ENCODE measurements at places on chromosomes 16 and 17.

- DNase-seq = no peak
Observed at GRCh38 chr16:54655121-54655590, 275.5 kb upstream of the IRX5 start.

GRCh38 chr17:71287071-71287823 is 833.6 kb upstream of the SOX9 start:
- DNase-seq = no peak

DNA sequence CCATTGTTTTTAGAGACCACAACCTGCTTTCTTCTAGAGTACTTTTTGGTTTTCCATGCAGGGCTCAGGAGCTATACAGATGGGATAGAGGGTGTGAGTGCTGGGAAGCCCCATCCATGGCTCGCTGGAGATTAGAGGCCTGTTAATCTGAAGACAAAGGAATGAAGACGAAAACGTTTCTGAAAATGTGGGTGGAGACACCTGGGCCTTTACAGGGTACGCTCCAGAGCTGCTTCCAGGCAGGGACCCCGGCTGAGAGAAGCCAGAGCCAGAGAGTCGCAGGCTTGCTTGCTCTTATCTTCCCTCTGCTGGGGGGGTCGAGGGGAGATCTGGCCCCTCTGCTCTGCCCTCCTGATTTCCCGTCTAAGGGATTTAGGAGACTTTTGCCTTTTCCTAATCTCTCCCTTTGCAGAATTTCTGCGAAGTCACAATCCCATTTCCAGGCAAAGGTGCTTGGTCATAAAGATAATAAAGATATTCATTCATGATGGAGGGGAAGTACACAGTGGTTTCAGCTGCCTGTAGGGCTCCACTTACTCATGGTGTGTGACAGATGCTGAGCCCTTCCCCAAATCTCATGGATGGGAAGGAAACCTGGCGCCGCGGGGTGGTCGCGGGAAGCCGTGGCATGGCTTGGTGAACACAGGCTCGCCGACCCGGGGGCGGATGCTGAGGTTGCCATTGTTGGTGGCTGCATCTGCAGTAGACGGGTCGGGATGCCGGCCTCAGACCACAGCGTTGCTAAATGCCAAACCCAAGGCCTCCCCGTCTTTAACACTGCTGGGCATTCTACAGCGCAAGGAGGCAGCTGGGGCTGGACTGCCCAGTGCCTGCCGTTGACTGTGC is 4.8 kb upstream of the SOCS3 start:
- no peak for DNase-seq

- DNase-seq = no peak
Observed at GRCh38 chr17:44606658-44607057, 49.4 kb downstream of the FZD2 start.

DNA sequence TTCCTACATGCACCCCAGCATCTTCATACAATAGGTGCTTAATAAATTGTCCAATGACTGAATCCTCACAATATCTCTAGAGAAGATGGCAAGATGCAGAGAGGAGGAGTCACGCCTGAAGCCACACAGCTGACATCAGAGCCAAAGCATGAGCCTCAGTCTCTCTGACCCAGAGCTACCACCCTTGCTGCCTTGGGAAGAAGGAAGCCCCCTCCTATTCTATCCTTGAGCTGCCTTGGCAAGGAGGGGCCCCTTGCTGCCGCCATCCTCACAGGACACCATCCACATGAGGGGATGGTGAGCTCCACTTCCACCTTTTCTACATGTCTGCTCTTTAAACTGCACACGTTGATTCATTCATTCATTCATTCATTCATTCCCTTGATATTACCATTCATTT is 37.0 kb upstream of the C16orf78 start:
- no peak for DNase-seq

GRCh38 chr16:26195225-26195624 is 503.5 kb downstream of the HS3ST4 start:
- no peak for DNase-seq

- no peak for DNase-seq
Observed at GRCh38 chr16:35296962-35297653, 1837.7 kb downstream of the TP53TG3F start.

DNA sequence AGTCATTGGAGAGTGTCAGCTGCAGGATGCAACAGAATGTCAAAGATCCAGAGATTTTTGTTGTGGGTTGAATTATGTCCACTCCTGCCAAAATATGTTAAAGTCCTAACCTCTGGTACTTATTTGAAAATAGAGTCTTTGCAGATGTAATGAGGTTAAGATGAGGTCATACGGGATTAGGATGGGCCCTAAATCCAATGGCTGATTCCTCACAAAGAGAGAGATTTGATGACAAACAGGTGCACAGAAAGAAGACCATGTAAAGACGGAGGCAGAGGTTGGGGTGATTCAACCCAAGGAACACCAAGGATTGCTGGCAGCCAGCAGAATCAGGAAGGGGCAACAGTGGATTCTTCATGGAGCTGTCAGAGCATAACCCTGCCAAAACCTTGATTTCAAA is 34.5 kb upstream of the USP22 start:
- DNase-seq = no peak

GRCh38 chr16:2088759-2089358 is 41.1 kb downstream of the TSC2 start:
- DNase-seq = no peak

- no peak for DNase-seq
Observed at GRCh38 chr17:8893059-8893458, 25.6 kb upstream of the PIK3R6 start.

GRCh38 chr17:65356536-65356935 is 204.9 kb downstream of the AXIN2 start:
- no peak for DNase-seq

DNA sequence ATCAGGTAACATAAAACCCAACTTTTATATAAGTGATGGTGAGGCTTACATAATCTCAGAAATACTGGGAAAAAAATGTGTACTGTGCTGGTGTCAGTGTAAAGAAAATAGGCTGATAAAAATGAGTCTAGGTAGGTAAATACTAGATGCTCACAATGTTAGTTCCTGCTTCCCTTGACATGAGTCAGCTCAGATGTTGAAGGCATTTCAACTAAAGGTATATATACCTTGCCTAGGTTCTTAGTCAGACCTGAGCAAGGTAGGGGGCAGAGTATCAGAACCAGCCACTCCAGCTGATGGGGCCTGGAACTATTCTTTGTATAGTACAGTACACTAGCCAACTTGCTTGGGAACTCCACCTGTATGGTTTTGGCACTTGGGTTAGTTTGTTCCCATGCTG is 51.0 kb upstream of the CA10 start:
- no peak for DNase-seq

GRCh38 chr17:45828171-45828570 is 16.5 kb upstream of the SPPL2C start:
- no peak for DNase-seq

- DNase-seq = no peak
Observed at GRCh38 chr17:17765359-17766076, 71.3 kb downstream of the SREBF1 start.

DNA sequence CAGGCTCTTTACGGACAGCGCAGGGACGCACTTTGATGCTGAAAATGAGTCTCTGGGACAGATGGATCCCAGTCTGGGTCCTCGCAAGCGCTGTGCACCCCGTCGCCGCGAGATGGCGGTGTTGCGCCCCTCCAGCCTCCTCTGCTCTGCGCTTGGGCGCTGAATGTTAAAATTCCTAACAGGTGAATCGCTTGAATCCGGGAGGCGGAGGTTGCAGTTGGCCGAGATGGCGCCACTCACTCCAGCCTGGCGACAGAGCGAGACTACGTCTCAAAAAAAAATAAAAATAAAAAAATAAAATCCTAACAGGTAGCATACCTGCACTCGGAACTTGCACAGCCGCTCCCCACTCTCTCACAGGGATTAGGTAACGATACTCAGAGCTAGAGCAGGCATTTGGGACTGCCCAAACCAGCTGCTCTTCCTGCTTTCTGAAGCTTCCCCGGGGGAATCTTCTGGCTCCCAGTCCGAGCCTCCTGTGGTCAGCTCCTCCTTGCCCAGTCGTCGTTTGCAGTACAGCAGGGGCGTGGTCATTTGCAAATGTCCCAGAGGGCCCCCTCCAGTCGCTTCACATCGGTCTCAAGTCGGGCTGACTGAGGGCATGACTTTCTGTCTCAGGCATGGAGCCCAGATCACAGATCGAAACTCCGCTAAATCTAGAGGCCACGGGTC is 26.2 kb upstream of the OSGIN1 start:
- peak; percentile 78 for DNase-seq

DNA sequence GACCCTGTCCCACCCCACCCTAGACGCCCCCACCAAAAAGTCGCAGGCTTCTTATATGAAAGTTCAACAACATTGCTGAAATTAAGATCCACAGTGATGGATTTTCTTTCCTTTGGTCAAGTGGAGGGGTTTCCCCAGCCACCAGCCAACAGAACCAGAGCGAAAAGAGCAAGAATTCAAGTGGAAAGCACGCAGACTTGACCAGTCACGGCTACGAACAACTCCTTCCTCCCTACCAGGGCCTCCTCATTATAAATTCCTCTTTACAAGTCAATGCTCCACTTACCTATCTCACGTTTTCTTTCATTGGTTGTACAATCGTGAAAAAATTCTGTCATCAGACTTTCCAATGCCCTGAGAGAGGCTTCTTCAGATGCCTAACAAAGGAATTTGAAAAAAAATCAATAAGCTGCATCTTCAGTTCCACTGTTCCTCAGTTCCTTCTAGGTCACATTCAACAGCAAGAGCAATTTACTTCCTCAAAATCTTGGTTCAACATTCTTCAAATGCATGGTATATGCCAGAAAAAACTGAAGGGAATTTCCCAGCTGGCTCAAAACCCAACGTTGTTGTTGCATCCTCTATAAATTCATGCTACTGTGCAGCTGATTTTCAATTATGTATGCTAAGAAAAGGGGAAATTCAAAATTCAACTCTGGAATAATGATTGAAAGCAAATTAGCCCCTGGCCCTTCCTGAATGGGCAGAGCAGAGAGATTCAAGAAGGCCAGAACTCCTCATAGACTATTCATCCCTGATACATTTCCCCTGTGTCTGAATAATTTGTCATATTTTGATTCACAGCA is 30.9 kb downstream of the XPO6 start:
- DNase-seq = peak; percentile 69

DNA sequence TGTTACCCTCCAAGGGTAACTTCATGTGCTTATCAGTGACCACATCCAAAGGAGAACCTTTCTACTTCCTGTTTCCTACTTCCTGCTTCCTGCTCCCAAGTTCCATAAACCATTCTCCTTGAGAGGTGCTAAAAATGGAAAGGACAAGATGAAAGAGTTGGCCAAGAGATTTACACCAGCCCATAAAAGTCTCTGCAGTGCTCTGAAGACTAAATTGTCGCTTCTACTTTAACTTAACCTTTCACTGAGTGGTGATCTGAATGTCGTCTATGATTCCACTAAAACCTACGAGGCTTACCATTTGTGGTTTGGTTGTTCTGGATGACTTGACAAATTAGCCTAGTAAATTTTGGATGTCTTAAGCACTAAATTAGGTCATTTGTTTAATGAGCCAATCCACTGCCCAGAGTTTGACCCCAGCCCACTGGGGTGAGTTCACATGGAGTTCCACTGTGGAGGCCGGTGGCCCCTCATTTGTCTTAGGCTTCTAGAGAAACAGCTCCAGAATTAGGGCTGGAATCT is 333.1 kb downstream of the FOXL1 start:
- no peak for DNase-seq

GRCh38 chr16:741986-742629 is 1.3 kb upstream of the CIAO3 start:
- no peak for DNase-seq

DNA sequence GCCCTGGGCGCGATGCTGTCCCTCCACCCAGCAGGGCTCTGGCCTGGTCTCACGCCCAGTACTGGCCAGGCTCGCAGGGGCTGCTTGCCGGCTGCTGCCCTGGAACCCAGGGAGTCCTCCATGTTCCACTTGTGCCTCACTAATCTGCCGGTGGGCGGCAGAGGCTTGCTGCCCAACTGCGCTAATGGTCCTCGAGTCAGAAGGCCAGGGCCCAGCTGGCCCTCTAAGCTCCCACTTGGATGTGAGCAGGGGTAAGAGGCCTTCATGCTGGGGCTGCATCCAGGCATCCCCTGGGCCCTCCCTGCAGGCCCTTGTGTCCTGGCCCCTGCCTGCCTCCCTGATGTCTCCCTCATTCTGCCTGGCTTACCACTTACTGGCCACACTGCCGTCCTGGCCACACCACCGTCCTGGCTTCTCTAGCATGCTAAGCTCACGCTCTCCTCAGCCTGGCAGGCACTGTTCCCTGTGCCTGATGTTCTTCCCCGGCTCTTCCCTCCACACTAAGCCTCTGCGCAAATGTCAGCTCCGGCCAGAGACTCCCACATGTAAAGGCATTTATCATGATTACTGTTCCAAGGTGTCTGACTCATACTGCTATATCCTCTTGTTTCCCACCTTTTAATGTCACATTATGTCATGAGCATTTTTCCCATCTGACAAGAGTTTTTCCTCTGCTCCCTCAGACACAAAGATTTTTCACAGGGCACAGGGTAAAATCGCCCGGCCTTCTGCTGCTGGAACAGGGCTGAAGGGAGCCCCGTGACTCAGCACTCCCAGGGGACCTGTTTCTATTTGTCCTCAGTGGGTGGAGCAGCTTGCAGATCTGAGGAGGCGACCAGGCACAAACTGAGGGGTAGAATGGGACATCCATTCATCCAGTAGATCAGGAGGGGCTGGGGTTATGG is 15.9 kb downstream of the B9D1 start:
- DNase-seq = peak; percentile 81

DNA sequence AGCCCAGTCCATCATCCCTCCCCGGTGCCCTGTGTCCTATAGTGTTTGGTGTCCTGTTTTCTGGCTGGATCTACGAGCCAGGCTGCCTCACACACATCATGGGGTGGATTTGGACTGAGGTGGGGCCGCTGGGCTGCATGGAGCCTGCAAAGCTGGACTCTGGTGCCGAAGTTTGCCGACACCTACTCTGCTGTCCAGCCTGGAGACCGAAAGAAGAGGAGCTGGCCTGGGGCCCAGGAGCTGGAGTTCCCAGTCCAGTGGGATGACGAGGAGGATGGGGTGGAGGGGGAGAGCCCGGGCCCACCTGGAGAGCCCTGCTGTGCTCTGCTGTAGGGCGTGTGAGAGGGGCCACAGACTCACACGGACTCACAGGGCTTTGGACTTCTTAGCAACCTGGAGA is 40.3 kb upstream of the ENPP7 start:
- no peak for DNase-seq

DNA sequence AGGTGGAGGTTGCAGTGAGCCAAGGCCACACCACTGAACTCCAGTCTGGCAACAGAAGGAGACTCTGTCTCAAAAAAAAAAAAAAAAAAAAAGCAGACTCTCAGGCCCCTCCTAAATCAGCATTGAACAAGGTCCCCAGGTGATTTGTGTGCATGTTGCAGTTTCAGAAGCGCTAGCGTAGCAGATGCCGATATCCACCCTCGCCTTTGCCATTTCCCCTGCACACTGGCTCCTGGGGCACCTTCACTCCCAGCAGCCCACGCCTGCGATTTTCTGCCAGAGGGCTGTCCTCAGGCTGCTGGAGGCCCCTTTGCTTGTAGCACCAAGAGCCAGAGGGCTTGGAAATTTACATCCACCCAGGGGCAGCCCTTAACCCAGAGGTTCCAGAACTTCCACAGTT is 95.6 kb downstream of the WSCD1 start:
- DNase-seq = no peak

Data from EL (cell line).